Midbrain (tissue), 1 donor: ENCODE measurements at places on chromosomes 1 and 21.

DNA sequence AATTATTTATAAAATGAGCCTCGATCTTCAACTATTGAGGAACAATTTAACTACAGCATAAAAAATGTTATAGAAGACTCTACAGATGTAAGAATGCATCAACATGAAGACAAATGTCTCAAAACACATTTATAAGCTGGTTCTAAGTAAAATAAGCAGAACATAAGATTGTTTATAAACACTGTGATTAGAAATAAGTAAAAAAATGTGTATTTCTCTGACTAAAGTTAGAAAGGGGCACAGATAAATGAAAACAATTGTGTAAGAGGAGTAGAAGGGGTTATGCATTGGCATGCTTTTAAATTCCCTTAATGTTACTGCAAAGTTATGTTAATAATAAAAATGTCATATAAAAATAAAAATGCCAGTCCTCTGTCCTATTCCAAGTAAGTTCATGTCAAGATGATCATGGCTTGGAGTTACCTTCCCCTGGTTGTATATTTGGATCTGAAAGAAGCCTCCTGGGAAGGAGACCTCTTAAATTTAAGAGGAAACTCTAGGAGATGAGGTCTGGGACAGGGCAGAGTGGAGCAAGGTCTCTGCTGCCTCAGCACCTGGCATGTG, 70.2 kb upstream of the FAM20B start:
- no peak for DNase-seq

DNA sequence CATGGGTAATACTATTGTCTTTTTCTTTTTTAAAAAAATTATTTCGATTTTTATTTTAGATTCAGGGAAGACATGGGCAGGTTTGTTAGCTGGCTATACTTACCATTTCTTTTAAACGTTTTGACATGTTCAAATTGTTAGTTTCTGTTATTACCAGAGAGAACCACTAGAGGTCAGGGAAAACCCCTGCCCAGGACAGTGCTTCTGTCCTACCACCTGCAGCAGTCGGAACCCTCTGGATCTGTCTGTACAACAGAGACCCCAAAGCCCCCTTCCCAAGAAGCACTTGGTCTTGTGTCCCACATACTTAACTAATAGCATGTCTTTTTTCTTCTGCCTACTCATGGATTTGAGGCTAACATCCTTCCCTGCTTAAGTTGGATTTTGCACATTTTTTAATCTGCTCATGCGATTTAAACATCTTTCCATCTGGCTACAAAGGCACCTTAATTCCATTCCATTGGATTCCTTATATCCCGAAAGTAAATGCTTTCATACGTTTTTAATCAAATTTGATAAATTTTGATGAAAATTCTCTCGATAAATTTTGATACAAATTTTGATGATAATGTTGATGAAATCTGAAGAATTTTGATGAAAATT, 10.0 kb upstream of the C1orf115 start:
- peak; percentile 5 for DNase-seq

DNA sequence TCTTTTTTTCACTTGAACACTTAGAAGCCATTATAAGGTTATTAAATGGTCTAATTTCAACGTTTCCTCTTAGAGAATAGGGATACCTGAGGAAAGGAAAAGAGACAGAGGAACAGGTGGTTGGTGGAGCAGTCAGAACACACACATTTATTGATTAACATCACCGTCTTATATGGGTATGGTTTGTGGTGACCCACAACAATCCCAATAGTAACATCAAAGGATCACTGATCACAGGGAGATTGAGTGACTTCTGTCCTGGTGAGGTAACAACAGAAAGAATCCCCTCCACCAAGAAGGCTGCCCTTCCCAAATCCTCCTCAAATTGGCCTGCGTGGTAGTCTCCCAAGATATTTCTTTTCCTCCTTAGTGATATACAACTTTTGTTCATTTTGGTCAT, 474.0 kb downstream of the PLPP3 start:
- DNase-seq = no peak

DNA sequence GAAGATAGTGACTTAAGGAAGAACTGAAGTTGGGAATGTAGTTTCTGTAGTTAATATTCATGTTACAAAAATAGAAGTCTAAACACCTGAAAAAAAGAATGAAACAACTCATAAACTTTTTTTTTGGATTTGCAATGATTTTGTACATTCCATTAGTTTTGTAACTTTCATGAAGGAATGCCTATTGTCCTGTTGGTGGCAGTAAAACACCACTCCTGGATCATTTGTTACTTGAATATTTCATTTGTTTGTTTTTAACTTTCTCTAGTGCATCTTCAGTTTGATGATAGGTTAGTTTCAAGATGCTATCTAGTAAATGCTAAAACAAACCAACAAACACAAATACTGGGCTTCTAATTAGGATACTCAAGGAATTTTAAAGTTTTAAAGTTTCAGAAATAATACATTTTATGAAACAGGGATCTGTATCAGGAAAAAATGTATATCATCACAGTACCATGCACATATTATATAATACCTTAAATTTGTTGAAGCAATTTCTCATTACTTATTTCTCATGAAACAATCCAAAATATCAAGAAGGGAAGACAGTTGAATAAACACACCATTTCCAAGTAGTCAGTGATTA, 229.7 kb upstream of the CACYBP start:
- DNase-seq = peak; percentile 56

DNA sequence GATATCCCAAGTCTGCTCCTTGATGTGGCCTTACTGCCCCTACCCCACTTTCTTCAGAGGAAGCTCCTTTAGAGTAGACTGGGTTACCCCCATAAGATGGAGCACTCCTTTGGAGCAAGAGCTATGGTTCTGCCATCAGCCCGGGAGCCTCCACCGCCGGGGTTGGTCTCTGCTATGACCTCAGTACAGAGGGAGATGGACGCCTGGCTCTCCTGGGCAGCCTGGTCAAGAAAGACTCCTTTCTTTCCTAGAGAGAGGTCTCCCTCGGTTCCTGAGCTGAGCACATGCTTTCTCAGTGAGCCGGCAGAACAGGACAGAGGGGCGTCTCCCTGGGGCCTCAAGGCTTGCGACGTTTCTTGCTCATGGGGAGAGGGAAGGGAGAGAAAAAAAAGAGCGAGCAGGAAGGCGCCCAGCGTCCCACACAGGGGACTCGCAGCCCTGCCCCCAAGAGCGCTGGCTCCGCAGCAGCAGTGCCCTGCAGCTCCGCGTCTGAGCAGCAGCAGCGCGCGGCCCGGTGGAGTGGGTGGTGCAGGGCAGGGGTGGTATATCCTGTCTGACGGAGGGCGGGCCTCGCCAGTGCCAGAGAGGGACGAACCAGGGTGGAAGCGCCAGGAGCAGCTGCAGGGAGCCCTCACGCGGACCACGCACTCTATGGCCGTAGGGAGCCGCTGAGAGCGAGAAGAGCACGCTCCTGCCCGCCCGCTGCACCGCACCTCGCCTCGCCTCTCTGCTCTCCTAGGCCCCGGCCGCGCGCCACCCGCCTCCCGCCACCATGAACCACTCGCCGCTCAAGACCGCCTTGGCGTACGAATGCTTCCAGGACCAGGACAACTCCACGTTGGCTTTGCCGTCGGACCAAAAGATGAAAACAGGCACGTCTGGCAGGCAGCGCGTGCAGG, at the start of gene PKP1:
TSS of gene PKP1 (plus strand) at position 576 of the 899 bp plus-strand sequence. CDS start at position 773, 197 bp downstream.
- no peak for DNase-seq

GRCh38 chr1:89633800-89634625, 1.1 kb downstream of the LRRC8C start:
- peak; percentile 44 for DNase-seq

- DNase-seq = no peak
These were observed 26.2 kb downstream of the KIF1B start for GRCh38 chr1:10236405-10237156.

DNA sequence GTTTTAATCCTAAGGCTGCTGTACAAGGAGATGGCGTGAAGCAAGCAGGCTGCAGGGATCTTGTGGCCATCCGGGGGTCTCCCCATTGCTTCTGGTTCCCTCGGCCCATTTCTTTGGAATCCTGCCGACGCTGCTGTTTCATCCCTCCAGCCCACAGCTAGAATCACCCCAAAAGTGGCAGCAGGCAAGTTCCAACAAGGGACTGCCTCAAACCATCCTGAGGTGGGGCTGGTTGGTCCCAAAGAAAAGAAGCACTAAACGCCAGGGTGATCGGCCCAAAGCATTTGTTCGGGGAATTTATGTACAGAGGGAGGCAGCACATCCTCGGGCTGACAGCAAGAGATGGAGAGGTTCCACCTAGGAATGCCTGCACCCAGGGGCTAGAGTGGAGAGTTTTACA, 4.5 kb upstream of the MIB2 start:
- DNase-seq = no peak

GRCh38 chr1:52746189-52746588, 19.9 kb downstream of the ZYG11B start:
- no peak for DNase-seq

DNA sequence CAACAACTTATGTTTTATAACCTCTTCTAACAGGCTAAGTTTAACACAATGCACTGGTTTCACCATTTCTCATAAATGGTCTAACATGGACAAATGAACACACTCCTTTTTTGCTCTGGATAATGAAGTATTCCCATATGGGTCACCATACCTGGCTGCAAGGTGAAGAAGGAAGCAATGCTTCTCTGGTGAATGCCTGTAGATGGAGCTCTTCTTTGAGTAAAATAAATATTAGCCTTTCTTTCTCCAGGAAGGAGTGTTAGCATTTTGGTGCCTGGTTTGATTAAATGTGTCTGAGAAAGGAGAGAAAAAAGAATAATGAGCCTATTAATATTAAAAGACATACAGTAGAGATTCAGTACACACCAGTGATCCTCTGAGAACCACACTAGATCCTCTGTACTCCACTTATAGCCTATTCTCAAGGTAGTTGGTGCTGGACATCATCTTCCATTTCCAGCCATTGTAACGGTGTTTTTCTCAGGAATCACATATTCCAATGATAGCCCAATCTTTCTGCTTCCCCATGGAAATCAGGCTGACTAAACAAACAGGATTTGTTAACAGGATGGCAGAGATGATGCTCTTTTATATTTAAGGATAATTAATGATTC, 17.6 kb downstream of the MTFR1L start:
- no peak for DNase-seq

- no peak for DNase-seq
These were observed 65.3 kb downstream of the SUSD4 start for GRCh38 chr1:223298701-223299100.

- peak; percentile 12 for DNase-seq
These were observed 660 bp downstream of the GCLM start for GRCh38 chr1:93908394-93909145.

GRCh38 chr1:66492424-66492823, 41.5 kb upstream of the SGIP1 start:
- DNase-seq = no peak

DNA sequence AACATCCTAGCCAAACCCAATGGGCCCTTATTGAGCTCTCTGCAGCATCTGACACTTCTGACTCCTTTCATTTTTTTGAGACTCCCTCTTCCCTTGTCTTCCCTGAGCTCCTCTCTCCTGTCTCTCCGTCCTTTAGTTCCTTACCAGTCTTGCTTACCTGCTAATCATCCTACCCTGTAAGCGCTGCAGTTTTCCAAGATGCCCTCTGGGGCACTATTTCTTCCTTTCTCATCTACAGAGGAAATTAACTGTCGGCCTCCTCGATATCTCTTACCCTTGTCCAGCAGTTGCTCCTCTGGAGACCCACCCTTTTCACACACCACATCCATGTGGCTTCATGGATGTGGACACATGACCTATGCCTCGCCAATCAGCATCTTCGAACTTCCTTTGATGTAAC, 6.8 kb downstream of the GPR161 start:
- DNase-seq = no peak

- DNase-seq = no peak
These were observed 18.2 kb downstream of the RHBG start for GRCh38 chr1:156386949-156387869.
